ENCODE measurements at places on chromosomes 7 and 10.

GRCh38 chr7:132783824-132784223, 207.6 kb upstream of the PLXNA4 start:
- DNase-seq: peak; percentile 97

DNA sequence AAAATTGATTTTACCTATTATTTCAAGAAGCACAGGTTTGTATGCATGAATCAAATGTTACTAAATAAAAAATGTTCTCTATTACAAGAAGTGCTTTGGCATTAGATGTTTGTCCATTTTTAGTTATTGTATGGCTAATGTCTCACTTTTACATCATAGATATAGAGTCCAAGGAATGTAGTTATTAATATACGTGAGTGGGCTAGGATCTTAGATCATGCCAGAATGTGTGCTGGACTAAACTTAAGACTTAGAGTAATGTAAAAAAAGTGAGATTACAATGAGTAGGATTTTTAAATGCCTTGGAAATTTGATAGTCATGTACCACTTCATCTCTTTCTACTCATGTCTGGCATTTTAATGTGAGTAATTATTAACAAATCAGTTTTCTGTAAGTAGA, 196.6 kb downstream of the ARL4A start:
- DNase-seq: peak; percentile 30

DNA sequence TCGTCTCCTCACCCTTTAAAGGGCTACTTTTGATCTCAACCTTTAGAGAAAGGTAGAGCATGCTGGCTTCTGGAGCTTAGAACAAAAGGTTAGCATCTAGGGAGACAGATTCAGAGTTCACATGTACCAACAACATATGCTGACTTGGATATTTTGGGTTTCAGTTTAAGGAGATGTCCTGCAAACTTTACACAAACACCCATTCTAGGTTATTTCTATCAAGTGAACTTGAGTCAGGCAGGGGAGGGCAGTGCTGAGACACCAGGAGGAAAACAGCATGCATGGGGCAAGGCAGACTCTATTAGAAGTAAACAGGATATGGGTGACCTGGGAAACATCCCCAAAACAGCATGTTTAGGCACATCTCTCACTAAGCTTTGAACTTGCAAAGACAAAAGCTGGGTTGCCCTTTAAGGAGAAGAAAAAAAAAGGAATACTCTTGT, 43.8 kb downstream of the ARL4A start:
- peak; percentile 42 for DNase-seq

- DNase-seq: no peak
These were observed 143.7 kb downstream of the GPAM start for GRCh38 chr10:112039823-112040222.

GRCh38 chr10:43238462-43238861, 28.4 kb downstream of the RASGEF1A start:
- no peak for DNase-seq

- DNase-seq: no peak
These were observed 129.4 kb upstream of the LSM8 start for GRCh38 chr7:118054529-118054928.

GRCh38 chr10:125133696-125134482, 26.5 kb downstream of the CTBP2 start:
- no peak for DNase-seq

DNA sequence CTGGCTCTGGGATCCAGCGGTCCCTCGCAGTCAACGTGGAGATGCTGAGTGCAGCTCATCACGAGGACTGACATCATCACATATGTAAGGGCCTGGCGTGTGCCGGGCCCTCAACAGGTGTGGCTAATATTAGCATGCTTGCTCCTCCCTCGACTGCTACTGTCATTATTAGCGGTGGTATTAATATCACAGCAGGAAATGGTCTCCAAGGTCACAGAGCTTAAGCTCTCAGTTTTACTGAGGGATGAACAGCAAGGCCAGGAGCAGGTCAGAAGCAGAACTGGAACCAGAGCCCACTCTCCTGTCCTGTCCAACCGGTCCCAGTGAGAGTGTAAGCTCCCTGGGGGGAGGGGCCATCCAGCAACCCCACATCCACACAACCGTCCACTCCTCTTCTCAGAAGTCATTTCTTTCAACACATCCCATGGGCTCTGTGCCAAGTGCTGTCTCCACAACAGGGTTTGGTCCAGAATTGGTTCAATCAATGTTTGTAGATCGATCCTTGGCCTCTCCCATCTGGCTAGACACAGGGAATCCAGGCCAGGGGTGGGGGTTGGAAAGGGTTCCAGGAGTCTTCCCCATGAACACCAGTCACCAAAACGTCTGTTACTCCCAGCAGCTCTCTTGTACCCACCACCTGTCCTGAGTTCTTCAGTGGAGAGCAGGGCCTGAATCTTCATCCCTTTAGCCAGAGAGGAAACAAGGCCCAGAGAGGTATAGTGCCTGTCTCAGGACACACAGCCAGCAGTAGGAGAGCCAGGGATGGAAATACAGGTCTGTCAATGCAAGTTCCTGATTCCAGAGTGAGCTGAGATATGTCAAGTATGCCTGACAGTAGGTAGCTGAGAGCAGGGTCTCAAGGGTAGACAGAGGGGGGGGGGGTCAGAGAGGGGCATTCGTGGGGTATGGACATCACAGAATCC, 45.3 kb upstream of the ZMIZ1 start:
- no peak for DNase-seq

DNA sequence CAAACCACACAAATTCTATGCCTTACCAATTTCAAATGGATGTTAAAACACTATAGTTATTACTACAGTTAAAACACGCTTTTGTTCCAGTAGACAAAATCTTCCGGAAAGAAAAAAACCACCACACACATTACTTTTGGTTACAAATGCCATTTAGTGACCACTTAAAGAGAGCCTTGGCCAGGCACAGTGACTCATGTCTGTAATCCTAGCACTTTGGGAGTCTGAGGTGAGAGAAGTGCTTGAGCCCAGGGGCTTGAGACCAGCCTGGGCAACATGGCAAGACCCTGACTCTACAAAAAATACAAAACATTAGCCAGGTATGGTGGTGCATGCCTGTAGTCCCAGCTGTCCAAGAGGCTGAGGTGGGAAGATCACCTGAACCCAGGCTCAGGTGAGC, 7.2 kb downstream of the TNPO3 start:
- no peak for DNase-seq

GRCh38 chr10:17669185-17669872, 25.4 kb downstream of the STAM start:
- DNase-seq: no peak

GRCh38 chr10:5599613-5600520, 66.5 kb downstream of the ASB13 start:
- DNase-seq: no peak

DNA sequence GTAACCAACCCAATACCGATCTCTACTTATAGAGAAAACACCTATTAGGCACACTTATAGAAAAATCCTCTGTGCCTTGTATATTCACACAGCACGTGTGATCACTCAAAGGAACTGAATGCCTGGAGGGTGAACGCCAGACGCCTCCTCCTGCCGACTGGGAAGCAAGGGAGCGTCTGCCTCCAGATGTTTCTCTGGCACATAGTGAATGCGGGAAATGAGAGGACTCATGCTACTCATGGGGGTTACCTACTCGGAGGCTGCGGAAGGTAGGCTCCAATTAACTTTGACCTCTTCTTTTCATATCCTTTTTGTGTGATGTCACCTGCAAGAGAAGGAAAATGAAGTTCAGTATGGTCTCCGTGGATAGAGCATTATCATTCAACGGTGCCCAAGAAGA, 203.3 kb downstream of the DIP2C start:
- no peak for DNase-seq

- no peak for DNase-seq
These were observed 41.2 kb downstream of the TNRC18 start for GRCh38 chr7:5382281-5382892.

DNA sequence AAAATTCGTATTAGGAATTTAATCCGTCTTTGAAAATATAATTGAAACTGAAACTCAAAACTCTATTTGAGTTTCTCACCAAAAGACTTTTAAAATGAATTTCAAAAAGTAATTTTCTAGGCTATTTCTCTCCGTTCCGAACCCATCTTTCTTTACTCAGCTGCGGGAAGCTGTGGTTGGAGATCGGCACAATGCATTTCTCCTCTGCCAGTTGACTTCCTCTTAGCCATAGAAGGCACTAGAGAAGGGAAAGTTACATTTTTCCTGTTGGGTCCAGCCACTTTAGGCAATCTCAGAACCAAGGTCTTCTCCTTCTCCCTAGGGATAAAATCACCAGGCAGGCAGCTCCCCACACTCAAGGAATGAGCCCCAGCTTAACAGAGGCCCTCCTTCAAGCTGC, 133.6 kb upstream of the COL1A2 start:
- DNase-seq: no peak

DNA sequence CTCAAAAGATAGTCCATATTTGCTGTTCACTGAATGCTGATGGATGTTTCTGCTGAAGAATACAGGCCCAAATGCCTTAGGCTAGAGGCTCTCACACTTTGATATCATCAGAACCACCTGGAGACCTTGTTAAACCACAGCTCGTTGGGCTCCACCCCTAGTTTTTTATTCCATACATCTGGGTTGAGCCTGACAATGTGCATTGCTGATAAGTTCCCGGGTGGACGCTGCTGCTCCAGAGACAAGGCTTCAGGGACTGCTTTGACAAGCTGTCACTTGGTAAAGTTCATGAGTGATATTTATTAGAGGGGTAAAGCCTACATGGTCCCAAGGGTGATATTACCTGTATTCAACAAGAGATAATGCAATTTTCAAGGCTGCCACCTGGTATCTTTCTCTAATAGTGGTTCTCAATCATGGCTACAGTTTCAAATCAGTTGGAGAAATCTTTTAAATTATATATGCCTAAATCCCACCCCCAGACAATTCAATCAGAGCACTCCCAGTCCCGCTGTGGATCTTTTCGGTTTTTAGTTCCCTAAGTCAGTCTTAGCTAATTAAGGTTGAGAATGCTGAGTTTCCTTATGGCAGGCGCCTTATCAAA, 107.1 kb upstream of the GSDME start:
- no peak for DNase-seq

DNA sequence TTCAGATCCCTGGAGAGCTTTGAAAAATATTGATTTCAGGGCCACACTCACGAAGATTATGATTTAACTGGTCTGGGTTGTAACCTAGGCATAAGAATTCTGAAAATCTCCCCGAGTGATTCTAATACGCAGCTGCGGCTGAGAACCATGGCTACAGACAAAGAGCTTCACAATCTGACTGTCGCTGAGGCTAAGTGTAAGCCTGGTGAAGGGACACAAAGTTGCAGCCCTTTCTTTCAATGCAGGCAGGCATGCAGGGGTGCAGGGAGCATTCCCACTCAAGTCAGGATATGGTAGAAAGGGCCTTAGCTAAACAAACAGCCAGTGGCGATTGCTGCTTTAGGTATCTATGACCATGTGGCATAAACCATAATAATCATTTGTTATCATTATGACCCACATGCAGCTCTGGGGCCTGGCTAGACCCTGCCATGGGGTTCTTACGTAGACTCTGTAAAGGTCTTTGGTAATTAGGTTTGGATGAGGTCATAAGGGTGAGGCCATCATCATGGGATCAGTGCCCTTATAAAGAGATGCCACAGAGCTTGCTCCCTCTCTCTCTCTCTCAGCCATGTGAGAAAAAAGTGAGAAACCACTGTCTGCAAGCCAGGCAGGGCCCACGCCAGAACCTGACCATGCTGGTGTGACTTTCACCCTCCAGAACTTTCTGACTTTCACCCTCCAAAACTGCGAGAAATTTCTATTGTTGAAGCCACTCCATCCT, 88.4 kb upstream of the LANCL2 start:
- no peak for DNase-seq

DNA sequence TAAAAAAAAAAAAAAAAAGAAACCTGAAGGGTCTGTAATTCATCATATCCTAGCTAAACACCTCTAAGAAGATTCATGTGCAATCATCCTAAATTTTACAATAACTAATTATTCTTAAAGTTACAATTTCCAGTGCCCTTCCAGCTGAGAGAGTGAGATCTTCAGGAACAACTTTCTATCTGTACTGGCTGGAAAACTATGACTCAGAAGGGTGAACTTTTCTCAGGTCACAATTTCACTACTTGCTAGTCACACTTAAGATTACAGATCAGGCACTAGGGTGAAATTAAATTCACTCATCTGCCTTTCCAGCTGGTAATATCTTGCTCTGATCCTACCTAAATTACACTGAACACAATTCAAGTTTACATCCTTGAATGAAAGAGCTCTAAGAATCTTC, 158.8 kb downstream of the ANK3 start:
- DNase-seq: no peak

DNA sequence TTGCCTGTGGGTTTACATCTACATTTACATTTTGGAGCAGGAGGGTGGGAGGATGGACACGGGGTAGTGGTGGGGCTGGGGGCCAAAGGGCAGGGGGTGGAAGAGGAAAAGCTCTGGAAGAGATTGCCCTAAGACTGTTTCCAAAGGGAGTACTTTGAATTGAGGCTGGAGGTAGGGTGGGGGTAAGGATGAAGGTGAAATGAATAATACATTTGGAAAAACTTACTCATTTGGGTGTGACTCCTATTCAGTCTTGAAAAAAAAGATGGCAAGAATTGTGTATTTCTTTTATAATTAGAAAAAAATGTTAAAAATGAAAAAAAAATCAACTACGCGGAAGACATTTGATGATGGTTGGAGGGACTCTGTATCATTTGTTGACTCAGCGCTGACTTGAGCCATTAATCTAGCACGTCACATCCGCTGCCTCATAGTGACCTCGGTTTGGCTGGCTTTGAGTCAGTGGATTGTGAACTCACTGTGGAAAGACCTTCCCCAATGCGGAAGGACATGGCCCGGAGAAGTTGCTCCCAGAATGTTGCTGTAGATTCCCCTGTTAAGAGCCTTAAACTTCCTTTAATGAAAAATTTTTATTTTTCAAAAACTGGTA, 2.8 kb downstream of the FAM180A start:
- DNase-seq: no peak

GRCh38 chr7:157712666-157713235, 375.9 kb downstream of the DNAJB6 start:
- DNase-seq: no peak

DNA sequence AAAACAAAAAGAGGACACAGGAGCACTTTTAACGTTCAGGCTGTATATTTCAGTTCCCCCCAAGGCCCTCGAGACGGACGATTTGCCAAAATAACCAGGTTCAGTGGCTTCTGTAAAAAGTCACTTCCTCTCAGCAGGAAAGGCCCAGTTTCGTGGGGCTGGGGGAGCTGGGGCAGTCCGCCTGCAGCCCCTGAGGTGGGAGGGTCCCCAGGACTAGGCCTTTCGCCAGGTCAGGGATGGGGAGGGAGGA, 28.8 kb downstream of the WDR86 start:
- DNase-seq: no peak

GRCh38 chr7:124403587-124403986, 362.0 kb downstream of the GPR37 start:
- no peak for DNase-seq

GRCh38 chr7:25835197-25835596, 316.8 kb upstream of the NFE2L3 start:
- peak; percentile 90 for DNase-seq

- DNase-seq: peak; percentile 56
These were observed 1.1 kb downstream of the AHR start for GRCh38 chr7:17299483-17299991.

DNA sequence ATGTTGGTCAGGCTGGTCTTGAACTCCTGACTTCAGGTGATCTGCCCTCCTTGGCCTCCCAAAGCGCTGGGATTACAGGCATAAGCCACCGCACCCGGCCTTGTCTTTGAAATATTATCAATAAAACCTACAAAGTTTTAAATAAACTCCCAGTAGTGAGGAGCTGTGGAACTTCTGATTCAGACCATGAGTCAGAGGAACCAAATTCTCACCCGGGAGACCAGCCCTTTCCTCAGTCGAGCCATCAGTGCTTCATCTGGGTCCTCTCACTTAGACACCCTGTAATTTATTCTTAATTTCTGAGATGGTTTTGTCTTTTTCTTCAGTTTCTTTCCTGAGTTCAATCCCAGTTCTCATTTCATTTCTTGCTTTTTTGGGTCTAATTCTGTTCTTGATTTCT, 68.6 kb downstream of the DYNC2I1 start:
- DNase-seq: no peak

All from ACHN (cell line).